ENCODE measurements at places on chromosomes 16 and 17.

GRCh38 chr17:6135996-6136395 is 65.8 kb downstream of the WSCD1 start:
- no peak for ATAC-seq

GRCh38 chr16:78292844-78293380 is 193.5 kb downstream of the WWOX start:
- no peak for ATAC-seq

DNA sequence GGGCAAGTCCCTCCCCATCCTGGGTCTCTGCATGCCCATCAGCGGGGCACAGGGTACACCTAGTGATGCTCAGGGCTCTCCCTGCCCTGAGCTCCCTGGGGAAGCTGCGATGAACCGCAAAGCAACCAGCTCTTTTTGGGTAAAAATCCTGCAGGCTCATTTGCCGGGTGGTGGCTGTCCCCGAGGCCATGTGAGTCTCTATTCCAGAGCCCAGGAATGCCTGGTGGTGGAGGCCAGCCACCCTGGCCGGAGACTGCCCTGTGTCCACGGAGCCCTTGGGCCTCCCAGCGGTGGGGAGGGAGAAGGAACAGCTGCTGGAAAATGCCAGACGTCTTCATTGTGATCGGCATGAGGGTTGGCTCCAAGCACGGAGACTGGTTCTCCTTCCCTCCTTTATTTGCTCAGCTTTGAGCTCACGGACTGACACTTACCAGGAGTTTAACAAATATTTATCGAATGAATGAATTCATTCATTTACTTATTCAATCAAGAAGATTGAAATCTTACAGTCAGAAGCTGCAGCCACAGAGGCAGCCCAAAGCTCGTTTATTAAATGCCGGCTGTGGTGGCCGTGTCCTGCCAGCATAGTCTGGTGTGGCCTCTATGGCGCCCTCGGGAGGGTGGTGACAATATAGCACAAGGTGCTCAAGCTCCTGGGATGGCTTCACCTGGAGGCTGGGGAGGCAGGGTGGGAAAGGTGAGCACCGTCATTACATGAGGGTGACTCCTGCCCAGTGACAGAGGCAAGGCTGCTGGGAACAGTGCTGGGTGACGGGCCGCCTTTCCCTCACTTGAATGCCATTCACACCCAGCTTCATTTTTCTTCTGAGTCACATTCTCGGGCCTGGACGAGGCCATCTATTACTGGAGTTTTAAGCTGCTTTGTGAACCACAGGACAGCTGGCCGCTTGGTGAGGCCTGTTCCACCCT is 31.1 kb upstream of the JPH3 start:
- ATAC-seq = peak; percentile 87

GRCh38 chr16:59238246-59238645 is 504.1 kb upstream of the GOT2 start:
- no peak for ATAC-seq

DNA sequence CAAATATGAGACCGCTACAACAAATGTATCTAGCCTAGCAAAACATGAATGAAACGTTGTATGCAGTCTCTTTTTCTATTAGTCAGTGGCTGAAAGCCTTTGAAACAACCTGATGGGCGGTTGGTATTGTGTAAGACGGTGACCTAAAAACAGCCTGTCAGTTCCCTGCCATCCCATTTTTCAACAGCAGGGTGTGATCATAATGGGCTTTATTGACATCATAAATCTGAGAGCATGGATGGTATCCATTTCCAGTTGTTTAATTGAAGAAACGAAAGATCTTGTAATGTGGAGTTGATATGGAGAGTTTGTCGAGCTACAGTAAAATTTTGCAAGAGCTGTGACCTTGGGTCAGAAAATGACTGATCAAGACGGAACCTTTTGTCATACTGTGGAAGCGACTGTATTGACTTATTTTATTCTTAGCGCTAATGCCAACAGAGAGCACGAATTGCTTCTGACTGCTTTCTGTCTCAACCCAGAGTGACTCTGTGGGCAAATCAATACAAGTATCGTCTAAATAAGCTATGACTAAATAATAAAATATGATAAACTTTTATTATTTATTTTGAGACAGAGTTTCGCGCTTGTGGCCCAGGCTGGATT is 12.3 kb upstream of the MEIOB start:
- ATAC-seq = peak; percentile 47

GRCh38 chr17:78121801-78122215 is 6.7 kb downstream of the TMC6 start:
- ATAC-seq = no peak

DNA sequence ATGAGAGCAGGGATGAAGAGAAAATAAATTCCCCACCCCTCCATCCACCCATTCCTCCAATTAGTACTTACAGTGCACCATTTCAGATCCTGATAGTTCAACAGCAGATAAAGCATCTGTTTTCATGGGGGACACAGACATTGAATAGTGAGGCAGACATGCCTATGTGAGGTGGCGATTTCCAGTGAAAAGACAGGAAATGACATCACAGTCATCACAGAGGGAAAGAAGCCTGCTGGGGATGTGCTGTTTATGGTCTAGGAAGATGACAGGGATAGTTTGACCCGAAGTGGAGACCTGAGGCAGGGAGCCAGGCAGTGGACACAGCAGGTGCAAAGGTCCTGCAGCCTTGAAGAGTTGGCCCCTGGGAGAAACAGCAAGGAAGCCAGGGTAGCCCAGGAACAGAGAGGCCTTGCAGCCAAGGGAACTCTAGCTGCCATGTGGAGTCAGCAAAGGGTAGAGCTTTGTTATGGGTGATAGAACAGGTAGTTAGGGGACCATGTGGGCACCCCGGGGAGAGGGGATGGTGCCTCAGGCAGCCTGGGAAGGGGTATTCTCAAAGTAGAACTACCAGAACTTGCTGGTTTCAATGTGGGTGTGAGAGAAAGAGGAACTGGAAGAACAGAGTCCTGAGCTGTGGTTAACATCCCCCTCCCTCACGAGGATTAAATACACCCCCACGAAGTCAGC is 256.6 kb downstream of the CPPED1 start:
- no peak for ATAC-seq

GRCh38 chr17:64102627-64103390 is 27.1 kb downstream of the ERN1 start:
- ATAC-seq = no peak

- ATAC-seq = peak; percentile 23
Measured at GRCh38 chr17:57811638-57812280, 38.1 kb downstream of the MRPS23 start.

GRCh38 chr16:50567651-50568050 is 19.5 kb downstream of the NKD1 start:
- ATAC-seq = no peak

DNA sequence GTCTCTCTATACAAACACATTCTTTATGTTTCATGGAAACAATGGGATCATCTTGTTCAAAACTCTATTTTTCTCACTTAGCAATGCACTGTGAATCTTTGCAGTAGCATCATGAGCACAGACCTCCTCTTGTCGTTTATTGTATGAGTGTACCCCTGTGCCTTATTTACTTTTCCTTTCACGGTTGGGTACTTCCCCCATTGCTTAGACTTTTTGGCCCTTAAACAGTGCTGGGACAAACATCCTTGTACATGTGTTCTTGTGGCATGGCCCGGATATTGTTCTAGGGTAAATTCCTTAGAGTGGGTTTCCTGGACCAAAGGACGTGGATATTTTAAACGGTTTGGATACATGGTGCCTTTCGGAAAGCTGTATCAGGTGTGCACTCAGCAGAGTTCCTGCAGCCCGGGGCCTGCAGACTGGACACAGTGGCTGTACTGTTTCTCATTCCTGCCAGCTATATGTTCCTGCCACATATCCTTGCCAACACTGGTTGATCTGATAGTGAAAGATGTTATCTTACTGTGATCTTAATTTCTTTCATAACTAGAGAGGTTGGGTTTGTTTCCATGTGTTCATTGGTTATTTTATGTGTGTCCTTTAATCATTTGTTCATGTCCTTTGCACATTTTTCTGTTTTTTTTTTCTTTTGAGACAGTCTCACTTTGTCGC is 111.1 kb downstream of the OR1D5 start:
- no peak for ATAC-seq

DNA sequence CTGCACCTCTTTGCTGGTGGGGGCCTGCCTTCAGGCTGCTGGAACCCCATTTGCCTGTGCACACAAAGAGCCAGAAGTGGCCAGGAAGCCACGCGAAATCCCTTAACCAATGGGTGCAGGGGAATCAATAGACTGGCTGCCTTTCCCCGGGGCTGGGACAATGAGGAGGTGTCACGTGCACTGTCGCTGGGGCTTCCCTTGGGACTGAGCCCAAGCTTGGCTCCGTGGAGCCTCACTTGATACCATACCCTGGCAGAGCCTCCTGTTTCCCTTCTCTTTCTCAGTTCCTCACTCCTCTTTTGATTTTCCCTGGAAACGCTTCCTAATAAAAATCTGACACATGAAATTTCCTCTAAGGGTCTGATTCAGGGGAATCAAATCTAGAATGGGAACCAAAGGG is 38.8 kb upstream of the C16orf82 start:
- ATAC-seq = no peak

GRCh38 chr17:4389079-4389478 is 22.6 kb upstream of the UBE2G1 start:
- no peak for ATAC-seq

DNA sequence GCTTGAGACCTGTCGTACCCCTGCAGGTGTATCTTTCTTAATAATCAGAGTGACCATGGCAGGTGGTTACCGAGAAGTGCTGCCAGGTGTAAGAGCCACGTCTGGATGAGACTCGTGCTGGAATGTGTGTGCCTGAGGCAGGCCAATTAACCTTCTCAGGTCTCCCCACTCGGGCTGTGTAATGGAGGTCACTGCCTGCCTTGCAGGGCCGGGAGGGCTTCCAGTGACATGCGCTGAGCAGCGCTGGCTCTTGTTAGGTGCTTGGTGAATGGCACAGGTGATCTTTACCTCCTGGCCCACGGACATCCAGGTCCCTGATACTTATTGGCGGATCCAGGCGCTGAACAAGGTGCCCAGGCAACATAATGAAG is 4.6 kb upstream of the GSE1 start:
- no peak for ATAC-seq

DNA sequence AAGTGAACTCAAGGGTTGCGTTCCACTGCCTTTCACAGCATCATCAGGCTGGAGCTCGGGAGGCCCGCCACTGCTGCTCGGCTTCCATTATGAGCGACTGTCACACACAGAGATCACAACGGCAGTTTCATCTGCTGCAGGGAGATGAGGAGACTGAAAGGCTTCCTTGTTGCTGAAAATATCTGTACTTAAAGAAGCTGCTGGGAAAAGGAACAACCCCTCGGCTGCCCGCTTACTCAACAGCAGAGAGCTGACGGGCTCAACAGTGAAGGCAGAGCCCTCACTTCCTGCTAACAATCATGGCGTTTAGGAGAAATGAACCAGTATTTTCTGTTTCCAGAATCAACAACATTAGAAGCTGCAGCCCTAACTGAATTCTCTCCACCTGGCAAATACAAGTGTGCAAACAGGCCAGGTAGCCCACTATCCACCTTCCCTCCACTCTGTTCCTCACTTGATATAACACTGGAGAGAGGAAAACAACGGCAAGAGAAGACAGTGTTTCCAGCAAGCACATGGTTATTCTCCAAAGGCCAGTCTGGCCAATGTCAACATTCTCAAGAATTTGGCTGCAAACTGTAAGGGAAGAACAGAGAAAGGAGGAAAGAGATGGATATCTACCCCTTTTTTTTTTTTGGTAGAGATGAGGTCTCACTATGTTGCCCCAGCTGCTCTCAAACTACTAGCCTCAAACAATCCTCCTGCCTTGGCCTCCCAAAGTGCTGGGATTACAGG is 33.7 kb downstream of the MBTPS1 start:
- ATAC-seq = no peak

- no peak for ATAC-seq
Measured at GRCh38 chr17:1038459-1039122, 41.7 kb downstream of the TIMM22 start.

- ATAC-seq = no peak
Measured at GRCh38 chr16:83619381-83620150, 188.2 kb upstream of the HSBP1 start.
